NCI-H69 (cell line): ENCODE measurements at places on chromosomes 2 and 18.

- no peak for DNase-seq
Observed at GRCh38 chr18:70172225-70172624, 33.3 kb downstream of the RTTN start.

DNA sequence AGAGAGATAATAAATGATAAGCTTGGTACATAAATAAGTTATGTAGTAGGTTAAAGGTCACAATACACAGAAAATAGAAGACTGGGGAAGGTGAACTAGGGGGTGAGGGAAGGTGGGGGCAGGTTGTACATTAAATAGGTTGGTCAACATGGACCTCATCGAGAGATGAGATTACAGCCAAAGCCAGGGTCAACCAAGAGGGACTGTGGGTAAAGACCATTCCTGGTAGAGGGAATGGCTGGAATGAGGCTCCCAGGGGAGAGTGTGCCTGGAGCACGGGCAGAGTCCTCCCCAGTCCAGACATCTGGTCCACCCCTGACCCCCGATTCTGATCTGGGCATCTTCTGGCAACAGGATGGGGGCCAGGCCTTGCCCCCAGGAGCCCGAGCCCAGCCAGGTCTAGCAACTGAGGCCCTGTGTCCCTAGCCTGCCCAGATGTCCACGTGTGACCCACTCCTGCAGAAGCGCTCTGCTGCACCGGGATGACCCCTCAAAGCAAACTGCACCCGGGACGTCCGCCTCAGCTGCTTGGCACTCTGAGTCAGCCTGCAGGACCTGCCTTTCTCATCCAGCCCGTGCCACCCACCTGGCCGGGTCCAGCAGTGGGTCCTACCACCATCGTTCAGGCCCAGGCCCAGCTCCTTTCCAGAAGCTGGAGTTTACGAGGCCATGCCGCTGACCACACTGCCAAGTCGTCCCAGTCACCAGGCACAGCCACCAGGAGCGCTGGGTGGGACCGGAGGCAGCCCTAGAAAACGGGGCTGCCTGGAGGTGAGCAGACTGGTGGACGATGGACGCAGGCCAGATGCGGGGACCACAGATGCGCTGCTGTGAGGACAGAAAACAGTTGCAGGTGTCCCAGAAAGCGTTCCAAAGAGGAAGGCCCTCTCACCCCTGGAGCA, 56.2 kb upstream of the ID2 start:
- no peak for DNase-seq

GRCh38 chr18:48702346-48703027, 163.7 kb downstream of the CTIF start:
- no peak for DNase-seq

DNA sequence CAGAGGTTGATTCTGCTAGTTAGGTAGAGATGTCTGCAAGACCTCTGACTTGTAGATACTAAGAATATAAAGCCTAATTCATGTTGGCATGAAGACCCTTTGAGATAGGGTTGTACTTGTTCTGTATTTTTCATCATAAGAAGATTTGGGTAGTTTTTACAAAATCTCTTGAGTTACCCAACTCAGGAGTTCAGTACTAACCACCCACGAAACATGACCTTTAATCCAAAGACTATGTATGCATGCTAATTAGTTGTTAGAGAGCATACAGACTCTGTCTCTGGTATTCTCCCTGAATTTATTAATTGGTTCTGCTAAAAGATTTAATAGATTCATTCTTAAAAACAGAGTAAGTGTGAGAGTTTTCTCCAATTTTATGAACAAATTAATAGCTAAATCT, 16.9 kb downstream of the PECR start:
- DNase-seq, result no peak

GRCh38 chr18:26255695-26256622, 29.7 kb downstream of the TAF4B start:
- DNase-seq, result no peak

DNA sequence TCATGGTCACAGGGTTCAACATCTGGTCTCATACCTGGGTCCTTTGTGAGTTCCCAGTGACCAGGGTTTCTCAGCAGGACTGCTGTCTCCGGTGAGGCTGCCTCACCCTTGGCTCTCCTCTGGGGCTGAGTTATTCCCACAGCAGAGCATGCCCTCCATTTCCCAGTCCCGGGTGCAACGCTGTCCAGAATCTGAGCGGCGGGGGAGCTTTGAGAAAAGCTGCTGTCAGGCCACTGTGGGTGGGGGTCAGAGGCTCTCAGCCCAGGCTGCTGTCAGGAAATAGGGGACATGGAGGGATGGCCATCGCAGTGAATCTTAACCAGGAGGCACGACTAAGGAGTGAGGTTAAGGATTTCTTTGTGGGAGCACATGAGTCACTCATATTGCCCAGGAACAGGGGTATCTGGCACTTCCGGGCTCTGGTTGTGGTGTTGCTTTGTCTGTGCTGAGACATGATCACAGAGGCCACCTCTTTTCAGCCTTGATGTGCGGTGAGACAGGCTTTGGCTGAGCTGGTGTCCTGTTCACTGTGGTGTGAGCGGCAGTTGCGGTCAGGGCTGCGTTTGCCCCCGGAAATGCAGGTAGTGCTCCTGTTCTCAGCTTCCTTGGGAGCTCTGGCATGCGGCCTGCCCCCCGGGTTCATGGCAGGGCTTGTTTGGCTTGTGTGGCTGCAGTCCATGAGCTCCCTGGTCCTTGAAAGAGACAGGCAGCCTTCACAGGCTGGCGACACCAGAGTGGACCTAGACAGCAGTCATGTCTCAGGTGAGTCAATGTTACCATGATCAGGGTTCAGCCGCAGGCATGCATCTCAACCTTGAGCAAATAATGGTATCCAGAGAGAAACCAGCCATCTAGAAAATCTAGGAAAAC, 310.7 kb upstream of the MYT1L start:
- DNase-seq, result no peak

GRCh38 chr2:241904011-241904718, 34.6 kb downstream of the RTP5 start:
- DNase-seq, result peak; percentile 22

- DNase-seq, result no peak
Observed at GRCh38 chr2:112686348-112687217, 34.2 kb upstream of the NT5DC4 start.

GRCh38 chr2:129302561-129303183, 676.8 kb upstream of the RAB6C start:
- no peak for DNase-seq

GRCh38 chr2:149152469-149152953, 114.0 kb downstream of the LYPD6B start:
- no peak for DNase-seq

- no peak for DNase-seq
Observed at GRCh38 chr2:1945819-1946218, 201.5 kb upstream of the PXDN start.

DNA sequence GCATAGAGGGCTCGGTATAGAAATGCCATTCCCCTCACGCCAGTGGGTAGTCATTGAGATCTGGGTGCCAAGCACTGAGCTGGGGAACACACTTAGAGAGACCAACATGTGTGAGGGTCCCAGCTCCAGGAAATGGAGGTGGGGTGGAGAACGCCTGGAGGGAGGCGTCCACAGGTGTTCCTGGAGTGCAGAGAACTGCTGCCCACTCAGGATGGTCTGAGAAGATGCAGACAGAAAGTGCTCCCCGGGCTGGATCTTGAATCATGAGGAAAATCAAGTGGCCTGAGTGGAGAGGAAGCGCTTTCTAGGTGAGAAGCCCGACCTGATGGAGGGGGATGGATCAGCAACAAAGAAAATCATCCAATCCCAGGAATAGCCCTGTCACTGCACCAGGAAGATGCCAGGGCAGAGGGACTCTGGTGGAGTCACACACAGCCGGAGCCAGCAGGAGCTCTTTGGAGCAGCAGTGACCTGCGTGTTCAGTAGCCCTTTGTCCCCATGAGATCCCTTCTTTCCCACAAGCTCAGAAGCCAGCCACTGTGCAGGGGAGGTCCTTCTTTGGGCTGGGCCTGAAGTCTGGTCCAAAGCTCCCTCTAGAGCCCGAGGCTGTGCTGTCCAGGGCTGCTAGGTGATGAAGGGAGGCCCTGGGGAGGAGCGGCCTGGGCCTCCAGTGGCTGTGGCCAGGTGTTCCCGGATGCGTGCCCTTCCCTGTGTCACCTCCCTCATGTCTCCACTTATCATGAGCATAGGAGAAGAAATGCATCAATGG, 112.3 kb downstream of the RNF144A start:
- no peak for DNase-seq

DNA sequence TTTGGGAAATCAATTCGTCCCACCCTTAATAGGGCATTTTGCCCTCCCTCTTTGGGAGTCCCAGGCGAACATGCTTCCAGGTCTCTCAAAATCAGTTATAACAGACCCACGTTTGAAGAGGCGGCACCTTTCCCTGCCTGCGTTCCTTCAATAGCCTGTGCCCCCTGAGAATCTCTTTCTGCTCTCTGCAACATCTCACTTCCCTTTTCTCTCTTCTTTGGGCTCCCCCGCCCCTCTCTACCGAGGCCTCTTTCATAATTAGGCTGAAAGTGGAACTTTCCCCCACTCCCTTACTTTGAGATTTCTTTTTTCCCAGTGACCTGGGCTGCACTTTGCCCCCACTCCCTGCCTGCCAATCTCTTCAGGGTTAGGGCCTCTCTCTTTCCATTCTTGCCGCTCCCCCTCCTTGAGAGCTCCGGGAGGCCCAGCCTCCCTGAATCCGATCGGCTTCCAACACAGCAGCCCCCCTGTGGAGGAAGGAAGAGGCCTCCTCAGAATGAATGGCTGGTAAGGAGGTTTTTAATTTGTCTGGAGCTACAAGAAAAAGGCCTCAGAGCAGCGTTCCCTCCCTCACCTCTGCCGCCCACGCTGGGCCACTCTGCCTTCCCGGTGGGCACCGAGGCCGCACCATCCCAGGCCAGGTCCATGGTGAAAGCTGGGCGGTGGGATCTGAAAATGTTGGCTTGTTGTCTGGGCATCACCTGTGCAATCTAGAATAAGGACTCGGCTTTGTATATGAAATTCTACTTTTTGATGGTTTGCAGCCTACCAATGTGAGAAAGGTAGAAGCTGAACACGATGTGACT, 162.6 kb upstream of the SIX3 start:
- DNase-seq, result no peak

- no peak for DNase-seq
Observed at GRCh38 chr18:50619861-50620275, 60.0 kb downstream of the MAPK4 start.

DNA sequence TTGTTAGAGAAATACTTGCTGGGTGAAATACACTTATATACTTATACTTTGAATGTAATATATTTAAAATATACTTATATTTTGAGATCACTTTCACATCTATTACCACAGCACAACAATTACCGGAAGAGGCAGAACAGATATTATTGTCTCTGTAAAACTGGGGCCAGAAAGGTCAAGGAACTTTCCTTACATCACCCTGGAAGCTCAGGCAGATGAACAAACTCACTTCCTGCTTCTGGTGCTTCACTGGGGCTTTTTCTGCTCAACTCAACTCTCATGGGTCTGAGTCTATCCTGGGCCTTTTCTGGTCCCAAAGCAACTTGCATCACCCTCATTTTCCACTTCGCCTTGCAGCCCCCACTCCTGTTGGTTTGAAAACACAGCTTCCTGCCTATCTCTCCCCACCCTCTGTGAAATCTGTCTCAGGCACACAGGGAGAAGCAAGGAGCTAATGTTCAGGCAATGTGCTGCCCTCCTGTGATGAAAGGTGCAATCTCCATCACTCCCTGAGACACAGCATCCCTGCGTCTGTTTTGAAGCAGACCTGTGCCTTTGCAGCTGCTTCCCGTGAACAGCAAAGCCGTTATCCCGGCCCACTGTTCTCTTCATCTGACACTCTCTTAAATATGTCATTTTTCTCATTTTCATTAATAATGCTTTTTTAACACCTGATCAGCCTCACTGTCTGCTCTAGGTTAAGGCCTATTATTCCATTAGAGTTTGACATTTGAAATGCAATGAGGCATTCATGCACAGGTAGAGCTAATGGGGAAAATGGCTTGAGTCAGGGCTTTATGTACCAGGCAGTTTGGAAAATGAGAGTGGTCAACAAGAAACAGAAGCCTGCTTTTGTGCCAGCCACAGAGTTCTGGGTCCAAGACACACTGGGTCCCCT, 251.9 kb upstream of the CHAC2 start:
- peak; percentile 100 for DNase-seq

DNA sequence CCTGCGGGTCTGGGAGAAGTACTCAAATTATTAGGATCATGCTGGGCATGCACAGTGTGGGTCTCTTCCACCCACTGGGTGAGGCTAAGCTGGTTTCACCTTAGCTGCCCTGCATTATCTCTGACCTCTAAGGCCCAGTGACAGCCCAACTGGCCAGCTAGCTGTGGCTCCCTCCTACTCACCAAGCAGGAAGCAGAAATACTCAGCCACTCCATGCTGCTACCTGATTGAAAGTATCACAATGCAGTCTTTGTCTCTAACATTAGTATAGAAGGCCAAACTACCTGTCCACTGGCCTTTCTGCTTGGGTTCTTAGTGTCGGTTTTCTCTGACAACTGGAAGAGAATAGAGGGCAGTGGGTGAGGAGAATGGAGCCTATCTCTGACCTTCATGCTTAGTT, 47.3 kb upstream of the RAB27B start:
- no peak for DNase-seq

DNA sequence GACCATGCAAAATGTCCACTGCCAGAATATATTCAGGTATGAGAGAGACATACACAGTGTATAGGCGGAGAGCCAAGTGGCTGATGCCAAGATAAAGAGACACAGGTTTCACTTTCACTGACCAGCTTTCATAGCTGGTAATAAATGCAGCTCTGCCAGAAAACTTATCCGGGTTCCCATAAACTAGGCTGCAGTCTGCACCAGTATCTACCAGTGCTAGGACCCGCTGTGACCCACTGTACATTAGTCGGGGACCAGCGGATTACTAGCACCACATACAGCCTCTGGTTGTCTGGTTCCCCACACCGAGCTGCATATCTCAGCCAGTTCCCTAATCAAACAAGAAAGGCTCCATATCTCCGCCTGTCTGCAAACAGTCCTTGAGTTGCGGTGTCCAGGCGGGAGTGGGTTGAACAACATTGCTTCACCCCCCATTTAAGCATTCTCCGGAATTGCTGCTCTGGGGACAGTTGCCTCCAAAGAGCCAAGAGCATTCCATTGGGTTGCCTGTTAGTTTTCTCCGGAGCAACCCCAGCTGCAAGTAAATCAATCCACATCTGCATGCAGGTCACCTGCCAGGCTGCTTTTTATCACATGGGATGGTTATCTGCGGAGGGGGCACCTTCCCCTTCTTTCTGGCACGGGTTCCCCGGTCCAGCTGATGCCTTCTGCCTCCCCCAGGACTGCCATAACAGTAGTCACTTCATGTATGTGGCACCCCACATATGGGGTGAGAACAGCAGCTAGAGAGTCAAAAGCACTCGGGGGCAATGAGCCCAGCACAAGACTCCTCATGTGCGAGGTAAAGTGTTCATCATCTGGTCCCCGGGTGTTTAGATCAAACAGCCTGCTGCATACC, 18.0 kb upstream of the KLHL23 start:
- peak; percentile 60 for DNase-seq

GRCh38 chr2:75041226-75041625, 82.8 kb downstream of the POLE4 start:
- no peak for DNase-seq

DNA sequence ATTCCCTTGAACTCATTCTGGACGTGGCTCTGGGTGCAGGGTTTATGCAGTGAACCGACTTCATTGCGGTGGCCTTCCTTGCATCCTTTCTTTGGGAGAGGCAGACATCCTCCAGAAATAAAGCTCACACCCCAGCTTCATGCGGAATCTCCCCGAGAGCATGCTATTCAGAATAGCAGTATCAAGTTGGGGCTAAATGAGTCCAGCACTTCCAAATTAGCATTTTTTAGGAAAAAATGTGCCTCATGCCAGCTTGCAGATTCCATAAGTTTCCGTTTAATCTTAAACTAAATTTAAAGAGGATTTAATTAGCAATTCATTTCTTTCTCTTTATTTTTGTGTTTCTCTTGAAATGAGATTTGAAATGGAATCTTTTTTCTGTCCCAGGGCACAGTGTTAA, 107.4 kb upstream of the HDAC4 start:
- DNase-seq, result no peak

- DNase-seq, result no peak
Observed at GRCh38 chr2:8489751-8490150, 192.1 kb upstream of the ID2 start.
